ENCODE measurements at places on chromosomes 1 and 21. TPM values are rescaled to one million over a fixed set of nuclear protein-coding genes. Genes with fewer than 3 reads are reported as not detected.

The DENND1B gene
- total RNA-seq: 22.1 TPM

The NID1 gene
- total RNA-seq: 1.4 TPM

The INSRR gene
- total RNA-seq: 6.9 TPM

The STUM gene
- 11.0 TPM for total RNA-seq

- no peaks in the 10 kb centered on the region for H3K27me3 ChIP-seq
- peaks cover 2% of the 10 kb centered on the region for H3K4me1 ChIP-seq
- no peak overlapping the region for H3K4me3 ChIP-seq
- H3K36me3 ChIP-seq: no peaks in the 10 kb centered on the region
Observed at GRCh38 chr1:58340185-58340584, 206.3 kb downstream of the OMA1 start.

DNA sequence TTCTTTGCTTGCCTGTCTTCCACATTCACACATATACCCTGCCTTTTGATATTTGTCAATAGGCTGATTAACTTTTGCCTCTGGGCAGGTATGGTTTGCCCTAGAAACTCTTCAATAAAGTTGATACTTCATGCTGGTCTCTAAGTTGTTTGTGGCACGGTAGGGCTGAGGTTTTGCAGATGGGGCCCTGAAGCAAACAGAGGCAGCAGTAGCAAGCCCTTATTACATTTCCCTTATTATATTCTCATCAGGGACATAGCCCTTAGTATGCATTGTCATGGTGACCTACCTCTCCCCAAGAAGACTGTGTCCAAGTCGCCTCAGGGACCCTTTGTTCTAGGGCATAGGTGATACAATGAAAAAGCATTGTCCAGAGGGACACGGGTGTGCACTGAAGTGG lies at the start of gene OR6P1:
Gene OR6P1, minus strand, starts transcription at position 101 of the 400 bp plus-strand sequence. CDS start 6,976 bp downstream, outside the sequence.
- no peak for DNase-seq
- H3K27me3 ChIP-seq: no peaks in the 10 kb centered on the region
- no peak within 1 kb of the TSS for H3K4me3 ChIP-seq

GRCh38 chr1:155864393-155864792 lies 5.0 kb downstream of the SYT11 start:
- peaks cover 4% of the 10 kb centered on the region for H3K36me3 ChIP-seq
- no peak for DNase-seq
- peaks cover 9% of the 10 kb centered on the region for H3K27me3 ChIP-seq
- H3K27ac ChIP-seq: no peak overlapping the region
- peaks cover 19% of the 10 kb centered on the region for H3K4me1 ChIP-seq

- peak overlapping the region; percentile 36 for H3K27ac ChIP-seq
- peaks cover 48% of the 10 kb centered on the region for H3K4me1 ChIP-seq
Observed at GRCh38 chr1:230399321-230400006, 26.7 kb downstream of the PGBD5 start.

DNA sequence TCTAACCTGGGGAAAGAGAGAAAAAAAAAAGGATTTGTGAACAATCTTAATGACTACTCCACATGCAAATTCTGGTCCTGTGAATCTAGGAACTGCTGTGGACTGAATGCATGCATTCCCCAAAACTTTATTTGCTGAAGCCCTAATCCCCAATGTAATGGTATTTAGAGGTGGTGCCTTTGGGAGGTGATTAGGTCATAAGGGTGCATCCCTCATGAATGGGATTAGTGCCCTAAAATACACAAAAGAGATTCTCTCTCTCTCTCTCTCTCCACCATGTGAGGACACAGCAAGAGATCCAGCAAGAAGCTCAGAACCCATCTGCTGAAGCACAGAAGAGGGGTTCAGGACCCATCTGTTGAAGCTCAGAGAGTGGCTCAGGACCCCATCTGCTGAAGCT lies 26.2 kb upstream of the KIRREL1 start:
- no peak overlapping the region for H3K27ac ChIP-seq
- DNase-seq: no peak
- peaks cover 24% of the 10 kb centered on the region for H3K4me1 ChIP-seq
- H3K36me3 ChIP-seq: peaks cover 10% of the 10 kb centered on the region
- no peak overlapping the region for H3K4me3 ChIP-seq

DNA sequence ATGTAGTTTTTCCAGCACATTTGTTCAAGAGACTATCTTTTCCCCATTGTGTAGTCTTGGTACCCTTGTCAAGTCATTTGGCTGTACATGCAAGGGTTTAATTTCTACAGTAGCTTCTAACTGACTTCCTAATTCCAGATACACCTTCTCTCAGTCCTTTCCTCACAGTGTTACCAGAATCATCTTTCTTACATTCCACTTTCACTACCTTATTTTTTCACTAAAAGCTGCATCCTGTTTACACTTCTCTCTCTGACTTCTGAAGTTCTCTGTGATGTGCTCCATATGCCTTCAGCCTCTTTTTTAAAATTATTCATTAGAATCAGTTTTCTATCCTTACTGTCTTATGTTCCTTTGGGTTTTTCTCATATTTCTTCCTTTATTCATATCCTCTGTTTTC lies 57.1 kb upstream of the RWDD3 start:
- DNase-seq: no peak
- H3K36me3 ChIP-seq: no peaks in the 10 kb centered on the region
- no peak overlapping the region for H3K4me3 ChIP-seq
- H3K27ac ChIP-seq: no peak overlapping the region
- H3K4me1 ChIP-seq: peaks cover 4% of the 10 kb centered on the region

- H3K4me1 ChIP-seq: peaks cover 28% of the 10 kb centered on the region
- no peaks in the 10 kb centered on the region for H3K27me3 ChIP-seq
- no peak overlapping the region for H3K4me3 ChIP-seq
- DNase-seq: no peak
Observed at GRCh38 chr1:10424034-10424433, 6.2 kb upstream of the CENPS start.

DNA sequence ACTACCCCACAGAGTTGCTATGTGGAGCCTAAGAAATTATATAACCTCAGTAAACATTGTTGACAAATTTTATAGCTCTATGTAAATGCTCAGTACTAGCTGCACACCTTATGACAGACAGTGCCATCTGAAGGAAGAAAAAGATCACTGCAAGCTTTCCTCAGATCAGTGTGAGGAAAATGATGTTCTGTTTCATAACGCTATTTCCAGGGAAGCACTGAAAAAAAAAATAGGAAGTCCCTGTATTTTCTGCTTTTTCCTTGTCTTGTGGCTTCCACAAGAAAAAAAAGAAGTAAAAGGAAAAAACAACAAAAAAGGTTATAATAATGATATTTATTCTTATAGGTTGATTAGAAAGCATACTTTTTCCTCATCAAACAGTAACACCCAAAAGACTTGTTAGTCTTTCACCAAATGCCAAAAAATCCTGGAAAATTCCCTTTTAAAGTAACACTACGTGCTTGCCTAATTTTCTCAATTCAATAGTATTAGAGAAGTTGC lies 23.2 kb downstream of the LYST start:
- no peaks in the 10 kb centered on the region for H3K27me3 ChIP-seq
- H3K36me3 ChIP-seq: peaks cover 14% of the 10 kb centered on the region
- no peak overlapping the region for H3K27ac ChIP-seq
- DNase-seq: no peak

- peak overlapping the region; percentile 90 for H3K4me3 ChIP-seq
- no peaks in the 10 kb centered on the region for H3K36me3 ChIP-seq
- no peak for DNase-seq
- no peaks in the 10 kb centered on the region for H3K4me1 ChIP-seq
- H3K27me3 ChIP-seq: no peaks in the 10 kb centered on the region
- peak overlapping the region; percentile 28 for H3K27ac ChIP-seq
Observed at GRCh38 chr1:88462096-88462487, 222.0 kb upstream of the PKN2 start.

- no peaks in the 10 kb centered on the region for H3K36me3 ChIP-seq
- no peaks in the 10 kb centered on the region for H3K4me1 ChIP-seq
- no peak overlapping the region for H3K27ac ChIP-seq
- no peak overlapping the region for H3K4me3 ChIP-seq
- peaks cover 3% of the 10 kb centered on the region for H3K27me3 ChIP-seq
- no peak for DNase-seq
Observed at GRCh38 chr21:38363693-38364092, 106.9 kb downstream of the KCNJ15 start.

- no peaks in the 10 kb centered on the region for H3K36me3 ChIP-seq
- no peak overlapping the region for H3K4me3 ChIP-seq
- peaks cover 12% of the 10 kb centered on the region for H3K27me3 ChIP-seq
- H3K27ac ChIP-seq: no peak overlapping the region
- peaks cover 3% of the 10 kb centered on the region for H3K4me1 ChIP-seq
Observed at GRCh38 chr1:156134716-156135435, 18.5 kb upstream of the SEMA4A start.
